ENCODE measurements at places on chromosomes 3 and 15. TPM values are rescaled to one million over a fixed set of nuclear protein-coding genes. Genes with fewer than 3 reads are reported as not detected.

CSTA gene
- total RNA-seq = 0.35 TPM

CP gene
- total RNA-seq = not detected

PRSS50 gene
- 0.09 TPM for total RNA-seq

LRTM1 gene
- total RNA-seq = not detected

ZBTB20 gene
- total RNA-seq = 19.8 TPM

C2CD4A gene
- 1.8 TPM for total RNA-seq

DIPK2A gene
- total RNA-seq = 10.4 TPM
